ENCODE measurements at places on chromosomes 2 and 18. TPM values are rescaled to one million over a fixed set of nuclear protein-coding genes. Genes with fewer than 3 reads are reported as not detected.

DNA sequence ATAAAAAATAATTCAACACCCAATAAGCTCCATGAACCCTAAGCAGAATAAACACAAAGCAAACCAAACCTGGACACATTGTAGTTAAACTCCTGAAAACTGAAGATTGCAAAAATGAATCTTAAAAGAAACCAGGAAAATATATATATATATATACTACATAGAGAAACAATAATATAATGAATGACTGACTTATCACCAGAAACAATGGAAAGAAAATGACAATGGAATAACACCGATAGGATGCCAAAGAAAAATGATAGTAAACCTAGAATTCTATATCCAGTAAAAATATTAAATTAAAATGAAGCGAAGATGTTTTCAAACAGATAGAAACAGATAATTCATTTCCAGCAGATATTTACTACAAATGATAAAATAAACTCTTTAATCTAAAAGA is 346.9 kb downstream of the IRS1 start:
- DNase-seq, result no peak

- no peak for DNase-seq
Observed at GRCh38 chr2:222610746-222611145, 45.1 kb downstream of the FARSB start.

- no peak for DNase-seq
Observed at GRCh38 chr2:236264256-236264655, at the start of gene ASB18. Gene ASB18 (minus strand): TSS chr2:236264406. CDS start chr2:236264345, 61 bp downstream.

GRCh38 chr2:8058652-8059051 is 623.2 kb upstream of the ID2 start:
- no peak for DNase-seq

DNA sequence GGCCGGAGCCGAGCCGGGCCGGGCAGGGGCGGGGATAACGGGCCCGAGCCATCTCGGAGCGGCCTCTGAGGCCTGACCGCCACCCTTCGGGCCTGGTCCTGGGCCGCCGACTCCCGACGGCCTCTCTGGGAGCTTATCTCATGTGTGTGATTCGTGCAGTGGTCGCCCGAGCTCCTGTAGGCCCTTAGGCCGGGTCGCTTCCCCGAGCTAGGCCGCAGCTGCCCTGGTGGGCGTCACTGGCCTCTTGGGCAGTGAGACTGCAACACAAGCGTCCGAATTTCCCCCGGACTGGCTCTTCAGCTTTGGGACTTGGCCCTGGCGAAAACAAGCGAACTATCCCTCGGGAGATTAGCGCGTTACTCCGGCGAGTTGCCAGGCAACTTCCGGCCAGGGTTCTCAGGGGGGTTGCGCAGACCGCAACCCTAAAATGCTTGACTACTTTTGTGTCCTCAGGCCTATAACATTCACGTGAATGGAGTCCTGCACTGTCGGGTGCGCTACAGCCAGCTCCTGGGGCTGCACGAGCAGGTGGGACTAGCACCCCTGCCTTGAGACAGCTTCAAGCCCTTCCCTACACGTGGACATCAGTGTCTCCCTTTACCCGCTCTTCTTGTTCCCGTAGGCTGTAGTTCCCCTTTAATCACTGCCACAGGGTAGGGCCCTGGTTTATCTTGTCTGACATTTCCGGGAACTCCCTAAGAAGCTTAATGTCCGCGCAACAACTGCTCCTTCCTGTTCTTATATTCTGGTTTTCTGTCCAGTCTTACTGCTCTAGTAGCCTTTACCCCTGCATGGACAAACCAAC is 602 bp downstream of the SNX17 start:
- DNase-seq, result no peak

DNA sequence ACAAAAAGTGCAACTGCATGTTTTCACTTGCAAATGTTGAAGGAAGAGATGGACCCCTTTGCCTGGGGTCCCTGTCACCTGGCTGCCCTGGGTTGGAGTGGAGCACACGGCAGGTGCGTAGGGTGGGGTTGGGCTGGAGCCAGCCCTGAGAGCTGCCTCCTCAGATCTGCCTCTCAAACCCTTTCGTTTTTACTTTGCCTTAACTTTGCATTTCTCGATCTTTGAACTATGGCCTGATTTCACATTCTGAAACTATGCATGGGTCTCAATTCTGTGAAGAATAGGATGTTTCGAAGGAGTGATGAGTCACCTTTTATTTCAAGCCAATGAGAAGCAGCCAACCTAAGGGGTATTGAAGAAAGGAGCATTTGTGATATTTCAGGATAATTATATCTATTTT is 132.8 kb downstream of the ACOXL start:
- no peak for DNase-seq

- no peak for DNase-seq
Observed at GRCh38 chr18:75029481-75029880, 179.5 kb downstream of the PTGR3 start.

DNA sequence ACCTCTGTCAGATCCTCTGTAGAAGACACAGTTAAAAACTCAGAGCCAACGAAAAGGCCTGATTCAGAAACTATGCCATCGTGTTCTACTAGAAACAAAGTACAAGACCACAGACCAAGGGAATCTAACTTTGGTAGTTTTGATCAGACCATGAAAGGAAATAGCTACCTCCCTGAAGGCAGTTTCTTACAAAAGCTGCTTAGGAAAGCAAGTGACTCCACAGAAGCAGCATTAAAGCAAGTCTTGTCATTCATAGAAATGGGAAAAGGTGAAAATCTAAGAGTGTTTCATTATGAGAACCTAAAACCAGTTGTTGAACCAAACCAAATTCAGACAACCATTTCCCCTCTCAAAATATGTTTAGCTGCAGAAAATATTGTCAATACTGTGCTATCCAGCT is 58.2 kb downstream of the FSIP2 start:
- no peak for DNase-seq

DNA sequence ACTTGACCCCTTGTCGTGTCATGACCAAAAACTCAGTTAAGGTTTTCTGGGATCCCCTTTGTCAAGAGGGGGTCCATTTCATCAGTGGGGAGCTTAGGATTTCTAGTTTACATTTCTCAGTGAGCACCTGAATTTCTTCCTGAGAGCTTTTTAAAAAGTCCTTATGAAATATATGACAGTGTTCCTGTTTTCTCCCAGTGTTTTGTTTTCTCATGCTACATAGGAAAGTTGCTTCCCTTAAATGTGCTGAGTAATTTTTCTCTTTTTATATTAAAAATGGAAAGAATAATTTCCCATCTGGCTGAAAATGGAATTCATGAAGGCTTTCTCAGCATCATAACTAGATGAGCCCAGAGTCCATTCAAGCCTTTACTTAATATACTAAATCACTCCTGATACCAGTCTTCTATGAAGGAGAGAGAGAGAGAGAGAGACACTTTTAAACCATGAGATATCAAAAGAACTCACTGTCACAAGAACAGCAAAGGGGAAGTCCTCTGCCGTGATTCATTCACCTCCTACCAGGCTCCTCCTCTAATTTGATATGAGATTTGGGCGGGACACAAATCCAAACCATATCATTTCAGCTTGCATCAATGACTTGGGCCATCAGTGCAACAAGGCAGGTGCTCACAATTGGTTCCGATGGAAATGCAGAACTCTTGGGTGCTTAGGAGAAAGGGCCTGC is 61.1 kb downstream of the XRCC5 start:
- DNase-seq, result no peak

DNA sequence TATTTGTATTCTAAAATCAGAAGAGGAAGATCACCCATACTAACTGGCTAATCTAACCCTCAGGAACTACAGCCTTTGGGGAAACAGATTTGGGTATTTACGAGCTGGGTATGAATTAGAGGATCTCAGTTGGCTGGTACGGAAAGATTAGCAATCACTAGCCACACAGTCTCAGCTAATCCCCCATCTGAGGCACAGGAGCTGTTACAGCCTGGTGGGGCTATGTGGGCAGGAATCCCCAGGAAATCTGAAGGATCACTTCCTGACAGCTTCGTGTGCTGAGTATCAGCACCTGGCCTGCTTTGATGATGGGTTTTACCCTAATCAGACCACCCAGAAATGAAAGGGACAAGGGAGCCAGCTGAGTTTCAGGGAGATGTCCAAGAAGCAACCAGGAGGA is 206.3 kb downstream of the AFF3 start:
- DNase-seq, result no peak

DNA sequence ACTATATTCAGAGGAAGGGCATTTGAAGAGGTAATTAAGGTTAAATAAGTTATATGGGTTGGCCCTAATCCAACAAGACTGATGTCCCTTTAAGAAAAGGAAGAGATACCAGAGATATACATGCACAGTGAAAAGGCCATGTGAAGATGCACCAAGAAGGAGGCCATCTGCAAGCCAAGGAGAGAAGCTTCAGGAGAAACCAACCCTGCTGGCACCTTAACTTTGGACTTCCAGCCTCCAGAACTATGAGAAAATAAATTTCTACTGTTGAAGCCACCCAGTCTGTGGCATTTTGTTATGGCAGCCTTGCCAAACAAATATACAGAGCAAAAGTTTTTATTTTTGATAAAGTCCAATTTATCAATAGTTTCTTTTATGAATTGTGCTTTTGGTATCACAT is 51.0 kb downstream of the MAP4K3 start:
- DNase-seq, result no peak

GRCh38 chr2:4356109-4356508 is 652.7 kb downstream of the DCDC2C start:
- DNase-seq, result peak; percentile 41

The LOXHD1 gene
- polyA plus RNA-seq, result 0.53 TPM

The TNFAIP6 gene
- 0.93 TPM for polyA plus RNA-seq

The SANBR gene
- 17.2 TPM for polyA plus RNA-seq

The UGT1A10 gene
- not detected for polyA plus RNA-seq

The GATA6 gene
- 9.2 TPM for polyA plus RNA-seq

The EPHA4 gene
- polyA plus RNA-seq, result 57.8 TPM

The ANKRD62 gene
- polyA plus RNA-seq, result 0.11 TPM

The SGPP2 gene
- polyA plus RNA-seq, result 19.3 TPM

The DSEL gene
- 31.0 TPM for polyA plus RNA-seq

The FBXO36 gene
- 5.8 TPM for polyA plus RNA-seq

The DSC1 gene
- polyA plus RNA-seq, result 2.0 TPM

The HSPD1 gene
- polyA plus RNA-seq, result 616 TPM

The ITPRIPL1 gene
- polyA plus RNA-seq, result 3.8 TPM

The ADRA2B gene
- 4.8 TPM for polyA plus RNA-seq
